ENCODE measurements at places on chromosomes 16 and 17. TPM values are rescaled to one million over a fixed set of nuclear protein-coding genes. Genes with fewer than 3 reads are reported as not detected.

The CACNA1G gene
- total RNA-seq: 1.9 TPM

The C16orf86 gene
- total RNA-seq: 2.8 TPM

The GP1BA gene
- total RNA-seq: not detected

The PHOSPHO1 gene
- total RNA-seq: not detected

The UBE2I gene
- total RNA-seq: 157 TPM

The RNF227 gene
- total RNA-seq: 3.8 TPM

The RNF167 gene
- total RNA-seq: 132 TPM

The MPP2 gene
- 5.2 TPM for total RNA-seq

The POLR3E gene
- total RNA-seq: 56.6 TPM

The PYCARD gene
- 14.5 TPM for total RNA-seq

The MMP2 gene
- total RNA-seq: 106 TPM

The NPTX1 gene
- 4.7 TPM for total RNA-seq

Measured in type B pancreatic cell (in vitro differentiated cells).